Skeletal muscle cell (primary cell): ENCODE measurements at places on chromosomes 2 and 18.

DNA sequence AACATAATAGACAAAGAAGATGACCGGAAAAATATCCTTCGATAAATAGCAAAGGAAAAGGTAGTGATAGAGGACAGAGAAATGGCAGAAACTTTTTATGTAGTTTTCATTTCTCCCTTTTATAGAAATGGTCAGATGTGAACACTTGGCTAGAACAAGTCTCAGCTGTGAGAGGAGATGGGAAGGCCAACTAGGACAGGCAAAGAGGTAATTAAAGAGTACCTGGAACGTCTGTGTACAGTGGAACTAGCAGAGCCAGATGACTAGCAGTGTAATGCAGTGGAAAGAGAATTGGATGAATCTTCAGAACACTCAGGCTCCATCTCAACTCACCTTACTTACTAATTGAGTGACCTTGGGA is 69.2 kb downstream of the NABP1 start:
- DNase-seq: no peak

- no peak for DNase-seq
These were observed 541.2 kb downstream of the NUP35 start for GRCh38 chr2:183665425-183665824.

- no peak for DNase-seq
These were observed 57.9 kb downstream of the NCK2 start for GRCh38 chr2:105802587-105802986.

- no peak for DNase-seq
These were observed 568 bp downstream of the RAB31 start for GRCh38 chr18:9708434-9709303.

GRCh38 chr18:7637269-7637668 is 70.2 kb downstream of the PTPRM start:
- DNase-seq: no peak
